SJSA1 (cell line): ENCODE measurements at places on chromosomes 3 and 15. TPM values are rescaled to one million over a fixed set of nuclear protein-coding genes. Genes with fewer than 3 reads are reported as not detected.

- DNase-seq = no peak
These were observed 33.8 kb downstream of the TXNRD3 start for GRCh38 chr3:126621171-126621570.

DNA sequence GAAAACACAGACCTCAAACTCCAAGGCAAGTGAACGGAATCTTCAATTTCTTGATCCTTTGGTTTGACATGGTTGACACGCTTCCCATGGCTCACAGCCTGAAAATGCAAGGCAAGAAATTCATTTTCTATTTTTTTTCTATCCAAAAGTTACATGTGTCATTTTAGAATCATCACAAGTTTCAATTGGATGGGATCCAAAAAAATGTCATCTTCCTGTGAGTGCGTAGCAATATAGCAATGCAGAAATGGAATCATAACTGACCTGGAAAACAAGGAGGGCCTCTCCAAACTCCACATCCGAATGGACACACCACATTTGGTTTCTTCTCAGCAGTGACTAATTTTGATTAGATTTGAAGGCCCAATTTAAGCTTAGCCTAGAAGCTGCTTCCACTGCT, 175.8 kb upstream of the ATP11B start:
- DNase-seq = no peak

GRCh38 chr15:31100738-31101137, 787 bp downstream of the TRPM1 start:
- no peak for DNase-seq

GRCh38 chr3:30314757-30315325, 291.6 kb upstream of the TGFBR2 start:
- no peak for DNase-seq

GRCh38 chr3:120033596-120033995, 60.7 kb downstream of the GSK3B start:
- no peak for DNase-seq

- DNase-seq = no peak
These were observed 121.6 kb downstream of the RBPMS2 start for GRCh38 chr15:64653757-64654156.

The FOXL2 gene
- total RNA-seq = not detected in 2 replicates

The UQCRC1 gene
- total RNA-seq = 377 and 397 TPM in 2 replicates

The TGM4 gene
- total RNA-seq = 0.05 TPM in 1 of 2 replicates, not detected in the other

The GOLGA8H gene
- 0.97 TPM in 1 of 2 replicates, not detected in the other for total RNA-seq

The C3orf70 gene
- total RNA-seq = 0.08 TPM in 1 of 2 replicates, not detected in the other

The SEMA3G gene
- total RNA-seq = 0.13 TPM in 1 of 2 replicates, not detected in the other
